ENCODE measurements at places on chromosomes 5 and 9. TPM values are rescaled to one million over a fixed set of nuclear protein-coding genes. Genes with fewer than 3 reads are reported as not detected.

GRCh38 chr9:2359891-2360471 is 261.6 kb upstream of the VLDLR start:
- no peak for DNase-seq

The HARS1 gene
- total RNA-seq: 123 TPM

The MSANTD3 gene
- total RNA-seq: 74.4 TPM

GRCh38 chr9:126860757-126861466 is 473 bp downstream of the ZBTB34 start:
- no peak for DNase-seq

DNA sequence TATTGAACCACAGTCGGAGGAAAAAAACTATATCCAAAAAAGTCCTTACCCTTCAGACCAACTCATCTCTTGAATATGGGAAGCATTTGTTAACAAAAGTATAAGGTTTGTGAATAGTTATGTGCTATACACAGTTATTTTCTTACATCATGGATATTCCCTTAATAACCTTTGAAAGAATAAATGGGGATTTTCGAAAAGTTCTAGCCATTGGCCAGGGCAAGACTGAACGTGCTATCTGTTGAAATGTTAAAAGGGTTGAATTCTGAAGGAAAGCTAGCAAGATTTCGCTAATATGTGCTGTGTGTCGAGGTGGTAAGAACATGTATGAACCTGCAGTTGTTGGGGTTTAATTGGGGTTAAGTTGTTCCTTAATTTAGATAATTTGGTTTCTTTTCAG is 140.8 kb downstream of the SMARCA2 start:
- no peak for DNase-seq

GRCh38 chr5:73424556-73424977 is 24.0 kb downstream of the FOXD1 start:
- no peak for DNase-seq

DNA sequence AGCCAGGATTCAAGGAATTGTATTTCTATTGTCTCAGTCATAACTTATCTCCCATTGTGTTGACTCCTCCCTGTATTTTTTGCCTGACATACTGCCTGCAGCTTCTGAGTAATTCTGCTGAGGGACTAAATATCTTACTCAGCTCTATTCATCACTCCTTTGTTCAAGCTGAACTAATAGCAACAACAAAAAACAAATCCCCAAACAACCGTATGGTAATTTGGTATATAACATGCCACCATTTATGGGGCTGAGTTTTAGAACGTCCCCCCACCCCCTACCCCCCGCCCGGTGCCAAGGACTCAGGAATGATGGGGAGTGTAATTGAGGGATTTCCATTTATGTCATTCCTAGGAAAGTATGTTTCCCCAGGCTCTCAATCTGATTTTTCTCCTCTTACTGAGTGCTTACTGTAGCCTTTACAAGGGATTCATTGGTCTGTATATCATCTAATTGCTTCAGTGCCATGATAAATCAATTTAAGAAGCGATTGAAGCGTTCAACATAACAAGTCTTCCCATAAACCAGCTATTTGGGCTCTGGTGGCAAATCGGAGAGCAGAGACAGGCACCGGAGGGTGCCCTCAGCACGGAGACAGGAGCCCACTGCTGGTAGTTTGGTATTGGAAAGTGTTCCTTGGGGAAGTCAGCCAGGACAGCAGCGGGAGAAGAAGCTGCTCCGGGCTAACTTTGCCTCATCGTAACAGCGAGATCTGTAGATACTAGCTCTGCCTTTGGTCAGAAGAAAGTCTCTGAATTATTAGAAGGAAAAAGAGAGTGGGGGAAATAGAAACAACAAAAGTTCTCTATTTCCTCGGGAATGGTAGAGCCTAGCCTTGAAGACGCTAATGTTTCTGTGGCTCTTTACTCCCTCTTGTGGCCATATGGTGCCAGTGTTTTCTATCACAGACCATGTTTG is 40.7 kb upstream of the HSD17B4 start:
- no peak for DNase-seq

The OR13D1 gene
- total RNA-seq: not detected

DNA sequence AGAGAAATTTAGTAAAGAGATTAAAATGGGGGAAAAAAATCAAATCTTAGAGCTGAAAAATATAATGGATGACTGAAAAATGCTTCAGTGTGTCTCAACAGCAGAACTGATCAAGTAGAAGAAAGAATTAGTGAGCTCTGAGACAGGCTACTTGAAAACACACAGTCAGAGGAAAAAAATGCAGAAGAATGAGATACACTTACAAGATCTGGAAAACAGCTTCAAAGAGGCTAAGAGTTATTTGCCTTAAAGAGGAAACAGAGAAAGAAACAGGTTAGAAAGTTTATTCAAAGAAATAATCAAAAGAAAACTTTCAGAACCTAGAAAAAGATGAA is 70.5 kb upstream of the OR2K2 start:
- no peak for DNase-seq

- no peak for DNase-seq
These were observed 42.0 kb upstream of the KCNN2 start for GRCh38 chr5:114319821-114320220.

The EGFL7 gene
- total RNA-seq: 15.6 TPM

The PCDHGB2 gene
- 0.98 TPM for total RNA-seq

DNA sequence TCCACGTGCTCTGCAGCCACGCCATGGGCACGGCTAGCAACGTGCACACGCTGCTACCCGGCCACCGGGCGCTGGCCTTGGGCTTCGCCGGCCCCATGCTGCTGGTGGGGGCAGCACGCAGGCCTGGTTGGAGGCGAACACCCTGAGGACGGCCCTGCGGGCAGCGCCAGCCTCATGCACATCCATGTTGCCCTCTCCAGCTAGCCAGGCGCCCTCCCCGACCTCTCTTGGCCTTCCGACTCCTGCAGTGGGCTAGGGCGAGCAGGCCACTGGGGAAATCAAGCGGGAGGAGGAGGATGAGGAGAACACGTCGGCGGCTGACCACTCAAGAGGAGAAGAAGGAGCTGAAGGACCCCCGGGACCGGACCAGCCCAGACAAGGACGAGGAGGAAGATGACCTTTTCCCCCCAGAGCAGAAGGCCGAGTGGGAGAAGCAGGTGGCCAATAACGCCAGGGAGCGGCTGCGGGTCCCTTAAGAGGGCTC is 73.3 kb downstream of the INSL6 start:
- no peak for DNase-seq

DNA sequence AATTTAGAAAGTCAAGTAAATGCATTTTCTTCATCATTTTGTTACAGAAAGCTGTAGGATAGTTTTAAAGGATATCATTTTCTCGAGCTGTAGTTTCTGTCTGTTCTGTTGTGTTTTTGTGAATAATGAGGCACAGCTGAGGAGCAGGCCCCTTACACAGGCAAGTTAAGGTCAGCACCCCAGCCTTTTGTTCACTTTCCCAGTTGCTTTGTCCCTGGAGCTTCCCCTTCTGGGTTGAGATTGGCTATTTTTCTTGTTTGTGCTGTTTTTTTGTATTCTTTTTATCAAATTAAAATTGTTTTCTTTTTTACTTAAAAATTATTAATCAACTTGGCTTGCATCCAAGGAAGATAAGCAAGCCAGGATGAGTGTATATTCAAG is 213.8 kb upstream of the ACTBL2 start:
- no peak for DNase-seq

The SLC23A1 gene
- total RNA-seq: not detected

- no peak for DNase-seq
These were observed 81.0 kb upstream of the SLC25A51 start for GRCh38 chr9:37984672-37985611.

The NPM1 gene
- total RNA-seq: 2,624 TPM

DNA sequence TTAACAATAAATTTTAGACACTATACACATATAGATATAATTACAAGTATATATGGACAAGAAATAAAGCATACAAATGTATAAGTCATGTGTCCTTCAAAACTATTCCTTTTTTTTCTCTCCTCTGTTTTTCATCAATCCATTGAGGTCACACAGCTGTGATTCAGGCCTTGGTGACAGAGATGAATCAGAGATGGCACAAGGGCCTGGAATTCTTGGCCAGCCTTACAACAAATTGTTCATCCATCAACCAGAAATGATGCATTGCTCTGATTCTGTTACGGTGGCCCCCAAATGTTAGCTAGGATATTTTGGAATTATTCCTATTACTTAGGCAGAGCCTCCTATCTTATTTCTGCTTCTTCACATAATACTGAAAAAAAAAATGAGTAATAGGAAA is 108.7 kb upstream of the MPDZ start:
- peak; percentile 18 for DNase-seq

The ADRA1B gene
- 4.0 TPM for total RNA-seq

DNA sequence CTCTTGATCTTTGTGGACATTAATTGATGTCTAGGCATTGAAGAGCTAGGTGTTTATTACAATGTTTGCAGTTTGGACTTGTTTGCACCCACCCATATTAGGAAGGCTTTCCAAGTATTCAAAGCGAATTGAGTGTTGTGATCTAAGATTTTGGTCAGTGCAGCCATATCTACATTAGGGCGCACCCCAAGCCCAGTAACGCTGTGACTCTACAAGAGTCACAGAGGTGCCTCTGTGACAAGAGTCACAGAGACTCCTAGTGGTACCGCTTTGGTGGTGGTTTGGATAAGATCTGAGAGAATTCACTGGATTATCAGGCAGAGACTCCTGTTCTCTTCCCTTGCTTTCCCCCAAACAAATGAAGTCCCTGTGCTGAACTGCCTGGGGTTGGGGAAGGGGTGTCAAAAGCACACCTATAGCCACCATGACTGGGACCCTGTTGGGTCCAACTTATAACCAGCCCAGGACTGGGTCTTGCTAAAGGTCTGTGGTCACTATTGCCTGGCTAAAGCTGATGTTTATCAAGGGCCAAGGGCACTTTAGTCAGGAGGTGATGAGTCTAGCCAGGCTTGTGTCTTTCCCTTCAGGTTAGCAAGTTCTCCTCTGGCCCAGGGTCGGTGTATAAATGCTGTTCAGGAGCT is 114.1 kb upstream of the RIOK2 start:
- DNase-seq: no peak

GRCh38 chr5:87410931-87411330 is 1.8 kb downstream of the CCNH start:
- DNase-seq: no peak

The ARHGEF28 gene
- total RNA-seq: 58.2 TPM

- no peak for DNase-seq
These were observed 3.4 kb downstream of the HIGD2A start for GRCh38 chr5:176391999-176392398.

GRCh38 chr9:86944796-86945727 is 2.2 kb downstream of the GAS1 start:
- DNase-seq: no peak

DNA sequence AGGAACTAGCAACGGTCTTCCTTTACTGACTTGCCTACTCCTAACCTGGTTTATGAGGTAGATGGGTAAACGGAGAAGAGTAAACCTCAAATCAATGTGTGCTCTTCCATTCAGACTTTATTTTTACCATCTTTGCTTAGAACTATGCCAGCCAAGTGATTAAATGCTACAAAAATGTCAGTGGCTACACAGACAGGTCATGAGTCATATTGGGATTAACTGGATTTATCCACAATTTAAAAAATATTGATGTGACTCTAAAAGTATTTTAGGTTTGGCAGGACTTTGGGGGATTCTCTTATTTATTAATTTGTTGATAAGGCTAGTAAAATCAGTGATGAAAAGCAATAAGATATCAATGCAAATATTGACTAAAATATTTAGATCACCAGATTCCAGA is 275.0 kb downstream of the PLK2 start:
- no peak for DNase-seq

The LCN10 gene
- total RNA-seq: not detected

GRCh38 chr9:100437860-100438805 is 11.2 kb downstream of the MSANTD3 start:
- no peak for DNase-seq

The LRRTM2 gene
- total RNA-seq: under 0.01 TPM

The DDX4 gene
- not detected for total RNA-seq

- DNase-seq: peak; percentile 57
These were observed 20.0 kb upstream of the MLANA start for GRCh38 chr9:5870691-5871090.

The KIF12 gene
- 13.5 TPM for total RNA-seq

DNA sequence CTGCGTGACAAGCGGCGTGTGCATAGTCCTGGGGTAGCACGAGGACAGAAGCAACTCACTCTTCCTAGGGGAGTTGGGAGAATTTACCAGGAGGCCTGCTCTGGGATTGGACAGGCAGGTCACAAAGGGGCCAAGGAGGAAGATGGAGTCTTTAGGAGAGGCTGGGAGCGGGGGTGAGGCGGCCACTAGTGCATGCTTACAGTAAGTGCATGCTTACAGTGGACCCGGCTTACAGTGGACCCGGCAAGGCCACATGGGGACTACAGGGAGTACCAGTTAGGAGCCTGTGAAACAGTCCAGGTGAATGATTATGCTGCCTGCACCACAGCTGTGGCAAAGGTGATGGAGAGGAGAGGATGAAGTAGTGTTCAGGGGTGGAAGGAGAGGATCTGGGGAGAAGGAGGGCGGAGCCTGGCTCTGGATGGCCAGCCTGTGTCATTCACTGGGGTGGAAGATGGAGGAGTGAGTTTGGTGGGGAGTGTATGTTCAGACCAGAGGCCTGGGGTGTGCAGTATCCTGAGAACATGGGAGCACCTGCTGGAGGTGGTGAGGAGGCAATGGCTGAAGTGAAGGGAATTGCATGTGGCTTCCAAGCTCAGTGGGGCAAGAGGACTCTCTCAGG is 78.7 kb downstream of the CRB2 start:
- DNase-seq: no peak

DNA sequence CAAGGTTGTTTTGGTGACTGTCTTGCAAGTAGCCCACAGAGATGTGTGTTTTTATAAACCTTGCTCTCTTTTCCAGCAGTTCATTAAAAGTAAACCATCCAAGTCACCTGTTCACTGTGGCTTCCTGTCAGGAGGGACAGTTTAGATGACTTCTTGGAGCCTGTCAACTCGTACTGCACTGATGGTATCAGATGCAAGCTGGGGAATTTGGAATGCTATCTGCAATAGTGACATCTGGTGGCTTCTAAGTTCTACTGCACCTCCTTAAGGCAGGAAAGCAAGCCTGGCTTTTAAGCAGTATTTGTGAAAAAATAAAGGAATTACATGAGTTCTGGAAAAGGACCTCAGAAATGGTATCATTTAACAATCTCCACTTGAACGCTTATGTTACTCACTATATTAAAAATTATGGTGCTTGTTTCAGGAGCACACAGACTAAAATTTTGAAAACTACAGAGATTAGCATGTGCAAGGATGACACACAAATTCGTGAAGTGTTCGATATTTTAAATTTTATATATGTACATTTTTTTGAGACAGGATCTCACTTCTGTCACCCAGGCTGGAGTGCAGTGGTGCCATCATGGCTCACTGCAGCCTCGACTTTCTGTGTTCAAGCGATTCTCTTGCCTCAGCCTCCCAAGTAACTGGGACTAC is 164.0 kb downstream of the TTC39B start:
- DNase-seq: peak; percentile 6

DNA sequence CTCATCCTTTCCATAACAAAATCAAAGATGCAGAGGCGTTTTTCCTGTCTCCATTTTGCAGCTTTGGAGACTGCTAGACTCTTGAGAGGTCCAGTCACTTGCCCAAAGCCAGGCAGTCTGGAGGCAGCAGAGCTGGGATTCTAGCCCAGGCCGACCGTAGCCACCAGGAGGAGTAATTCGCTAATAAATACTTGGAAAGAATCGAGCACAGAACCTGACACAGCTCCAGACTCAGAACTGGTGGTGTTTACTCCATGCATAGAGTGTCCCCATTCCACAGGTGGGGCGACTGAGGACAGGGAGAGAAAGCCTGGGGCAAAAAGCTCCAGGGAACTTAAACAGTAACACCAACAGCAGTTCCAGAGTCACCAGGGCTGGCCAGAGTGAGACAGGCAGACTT is 10.7 kb upstream of the CERCAM start:
- DNase-seq: no peak

GRCh38 chr5:10932426-10932825 is 171.4 kb upstream of the DAP start:
- DNase-seq: no peak
